NCI-H748 treated with DMSO at 0.1 percent for 48 hours (cell line): ENCODE measurements at places on chromosomes 5 and 9.
A peak's percentile ranks its signal among the peaks of the same experiment; 100 is the strongest.

DNA sequence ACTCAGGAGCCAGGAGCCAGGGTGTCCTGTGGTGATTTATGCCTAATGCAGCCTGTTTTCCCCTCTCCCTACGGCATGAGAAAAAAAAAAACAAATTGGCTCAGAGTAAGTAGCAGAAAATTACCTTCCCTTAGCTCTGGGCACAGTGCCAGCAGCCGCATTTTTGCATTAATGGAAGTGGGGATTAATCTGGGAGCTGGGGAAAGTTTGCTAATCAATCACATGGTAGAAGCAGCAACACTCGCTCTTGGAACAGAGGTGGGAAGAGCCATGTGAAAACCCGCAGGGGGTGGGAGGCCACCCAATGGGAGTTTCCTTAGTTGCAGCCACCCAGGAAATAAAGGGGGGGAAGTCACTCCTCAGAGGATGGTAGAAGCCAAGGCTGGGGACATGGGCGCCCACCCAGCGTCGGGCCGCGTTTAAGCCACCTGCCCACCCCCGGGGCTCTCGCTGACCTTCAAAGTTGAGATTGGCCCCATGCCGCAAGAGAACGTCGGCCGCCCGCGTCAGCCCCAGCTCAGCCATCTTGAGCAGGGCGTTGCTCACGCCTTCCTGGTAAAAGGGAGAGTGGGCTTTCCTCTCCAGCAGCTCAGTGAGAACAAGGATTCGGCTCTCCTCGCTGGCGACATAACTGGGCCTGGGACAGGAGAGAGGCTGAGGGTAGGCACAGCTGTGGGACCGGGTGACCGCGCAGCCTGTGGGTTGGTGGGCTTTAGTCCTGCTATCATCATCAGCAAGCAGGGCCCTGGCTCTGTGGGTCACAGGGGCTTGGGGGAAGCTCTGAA, 1.7 kb downstream of the ASB6 start:
- DNase-seq, result peak; percentile 25

GRCh38 chr5:121872856-121873255, 21.2 kb downstream of the FTMT start:
- DNase-seq, result no peak

- no peak for DNase-seq
These were observed 45.7 kb downstream of the RNF145 start for GRCh38 chr5:159163701-159164046.

- no peak for DNase-seq
These were observed 252.9 kb downstream of the MAT2B start for GRCh38 chr5:163758283-163758711.

- no peak for DNase-seq
These were observed 72.0 kb downstream of the PRKACG start for GRCh38 chr9:68941780-68942459.

- DNase-seq, result no peak
These were observed 131.0 kb upstream of the CCNG1 start for GRCh38 chr5:163306421-163306820.

DNA sequence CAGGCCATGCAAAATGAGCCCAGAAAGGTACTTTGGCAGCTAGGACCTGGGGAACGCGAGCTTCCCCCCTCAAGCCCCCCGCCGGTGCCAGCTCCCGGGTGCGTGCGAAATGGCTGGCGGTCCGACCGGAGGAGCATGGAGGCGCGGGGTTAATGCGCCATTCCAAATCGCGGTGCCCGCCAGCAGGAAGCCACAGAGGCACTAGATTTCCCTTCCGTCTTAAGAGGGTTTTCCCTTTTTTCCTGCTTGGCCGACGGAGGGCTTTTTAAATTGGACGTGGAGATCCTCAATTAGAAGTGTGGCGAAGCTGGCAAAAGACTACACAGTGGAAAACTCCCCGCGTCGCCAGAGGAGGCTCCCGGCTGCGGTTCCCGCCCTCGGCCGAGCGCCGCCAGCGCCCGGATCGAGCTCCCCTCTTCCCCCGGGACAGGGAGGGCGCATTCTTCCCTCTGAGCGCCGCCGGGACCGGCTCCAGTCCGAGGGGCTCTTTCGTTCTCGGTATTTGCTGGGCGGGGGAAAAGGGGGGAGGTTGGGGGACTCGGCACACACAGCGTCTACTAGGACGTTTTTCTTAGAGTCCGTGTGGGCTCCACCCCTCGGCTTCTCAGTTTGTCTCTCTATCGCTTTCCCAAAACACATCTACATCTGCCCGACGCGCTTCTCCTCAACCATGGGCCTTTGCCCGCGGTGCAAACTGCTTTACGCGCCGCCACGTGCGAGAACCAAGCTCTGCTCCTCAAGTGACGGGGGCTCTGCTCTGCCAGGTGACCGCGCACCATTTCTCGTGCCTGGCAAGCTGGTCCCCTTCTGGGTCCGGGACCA, 3.0 kb downstream of the GDNF start:
- DNase-seq, result no peak

DNA sequence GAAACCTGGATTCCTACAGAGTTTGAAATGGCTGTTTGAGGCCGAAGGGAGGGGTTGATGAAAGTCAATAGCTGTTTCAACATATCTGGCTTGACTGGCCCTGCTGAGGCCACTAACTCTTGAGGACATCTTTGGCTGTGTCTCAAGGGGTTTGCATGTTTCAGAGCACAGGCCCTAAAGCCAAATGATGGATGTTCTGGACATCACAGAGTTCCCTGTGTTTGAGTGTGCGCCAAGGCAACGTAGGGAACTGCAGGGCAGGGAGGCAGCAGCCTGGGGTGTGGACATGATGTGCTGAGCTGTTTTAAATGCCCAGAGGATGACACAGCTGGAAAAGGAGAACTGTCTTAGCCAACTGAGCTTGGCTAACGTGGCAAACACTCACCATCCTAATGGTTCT, 89.6 kb downstream of the RAPGEF1 start:
- no peak for DNase-seq

- no peak for DNase-seq
These were observed 46.2 kb downstream of the DMRT2 start for GRCh38 chr9:1096155-1096964.

GRCh38 chr9:105673850-105674387, 11.7 kb downstream of the TAL2 start:
- DNase-seq, result no peak

DNA sequence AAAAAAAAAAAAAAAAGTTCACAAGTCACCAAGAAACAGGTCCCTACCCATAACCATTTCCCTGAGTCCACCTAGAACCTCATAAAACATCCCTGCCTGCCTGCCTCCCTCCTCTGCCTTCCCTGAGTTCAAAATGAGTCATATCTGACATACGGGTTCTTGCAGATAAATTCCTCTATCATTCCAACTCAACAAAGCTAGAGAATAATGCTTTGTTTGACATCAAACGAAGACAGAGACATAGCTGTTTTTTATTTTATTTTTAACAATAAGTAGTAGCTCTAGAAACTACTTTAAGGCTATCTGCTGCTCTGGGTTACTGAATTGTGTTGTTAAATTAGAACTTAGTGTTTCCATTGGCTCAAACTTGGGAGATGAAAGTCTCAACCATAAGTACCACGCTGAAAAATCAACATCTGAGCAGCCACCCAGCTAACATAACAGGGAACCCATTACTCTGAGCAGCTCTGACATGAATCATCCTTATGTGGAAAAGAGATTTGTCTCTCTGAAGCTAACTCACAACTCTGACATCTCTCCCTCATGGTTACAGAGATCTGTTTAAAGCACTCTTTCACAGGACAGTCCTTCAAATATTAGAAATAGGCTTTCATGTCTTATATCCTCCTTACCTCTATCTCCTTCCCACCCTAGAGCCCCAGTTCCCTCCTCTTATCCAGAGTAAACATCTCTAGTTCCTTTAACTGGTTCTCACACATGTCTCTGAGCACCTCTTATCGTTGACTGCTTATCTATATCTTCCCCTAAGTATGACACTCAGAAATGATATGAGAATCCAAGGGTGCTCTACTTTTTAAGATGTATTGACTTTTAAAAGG, 12.1 kb downstream of the TMEM245 start:
- DNase-seq, result no peak

- DNase-seq, result no peak
These were observed 423.6 kb downstream of the PRDM9 start for GRCh38 chr5:23930985-23931384.

GRCh38 chr9:17962747-17963146, 383.9 kb downstream of the SH3GL2 start:
- no peak for DNase-seq

- no peak for DNase-seq
These were observed 32.1 kb downstream of the ARL15 start for GRCh38 chr5:54278036-54278830.

- DNase-seq, result no peak
These were observed 49.1 kb upstream of the ANKRD55 start for GRCh38 chr5:56282216-56282615.

DNA sequence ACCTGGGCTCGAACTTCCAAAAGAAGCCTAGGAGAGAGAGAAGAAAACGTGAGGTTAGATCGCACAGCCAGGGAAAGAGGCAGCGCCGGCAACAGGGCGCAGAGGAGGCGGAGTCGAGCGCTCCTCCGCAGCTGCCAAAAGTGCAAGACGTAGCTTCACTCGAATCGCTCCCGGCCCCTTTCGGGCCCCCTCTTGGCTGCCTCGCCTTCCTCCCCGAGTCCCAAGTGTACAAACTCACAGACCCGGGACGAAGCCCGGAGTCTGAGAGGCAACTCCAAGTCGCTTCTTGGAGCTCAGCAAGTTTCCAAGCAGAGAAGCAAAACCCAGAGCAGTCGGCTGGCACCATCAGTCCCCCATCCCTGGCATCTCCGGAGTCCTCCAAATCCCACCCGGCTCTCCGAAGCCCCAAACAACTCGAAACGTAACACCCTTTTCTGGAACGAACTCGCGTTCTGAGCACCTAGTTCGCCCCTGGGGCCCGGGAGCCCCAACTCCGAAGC, 1.2 kb downstream of the MIER3 start:
- DNase-seq, result no peak

- DNase-seq, result no peak
These were observed 15.1 kb upstream of the OXCT1 start for GRCh38 chr5:41885286-41885685.

GRCh38 chr5:133238426-133239205, 186.8 kb downstream of the HSPA4 start:
- DNase-seq, result no peak

DNA sequence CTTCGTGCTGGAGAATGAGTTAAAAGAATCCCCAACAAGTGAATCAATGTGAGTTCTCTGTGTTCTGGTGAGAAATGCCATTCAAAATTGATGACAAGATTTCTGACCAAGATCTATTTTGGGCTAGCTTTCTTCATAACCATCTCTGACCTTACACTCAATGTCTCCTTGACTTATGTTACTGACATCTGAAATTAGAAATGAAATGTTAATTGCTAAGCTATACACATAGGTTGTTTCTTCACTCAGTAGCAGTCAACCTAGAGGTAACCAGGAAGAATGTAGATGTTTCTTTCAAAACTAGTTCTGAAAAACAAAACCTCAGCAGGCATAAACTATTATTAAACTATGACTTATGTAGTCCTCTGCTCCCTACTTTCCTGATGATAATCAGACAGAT, 2220.7 kb upstream of the C9orf72 start:
- no peak for DNase-seq

GRCh38 chr5:115433918-115434317, 110.7 kb downstream of the FEM1C start:
- DNase-seq, result no peak
